Bronchial epithelial cell (primary cell): ENCODE measurements at places on chromosomes 5 and 9. TPM values are rescaled to one million over a fixed set of nuclear protein-coding genes. Genes with fewer than 3 reads are reported as not detected.

DNA sequence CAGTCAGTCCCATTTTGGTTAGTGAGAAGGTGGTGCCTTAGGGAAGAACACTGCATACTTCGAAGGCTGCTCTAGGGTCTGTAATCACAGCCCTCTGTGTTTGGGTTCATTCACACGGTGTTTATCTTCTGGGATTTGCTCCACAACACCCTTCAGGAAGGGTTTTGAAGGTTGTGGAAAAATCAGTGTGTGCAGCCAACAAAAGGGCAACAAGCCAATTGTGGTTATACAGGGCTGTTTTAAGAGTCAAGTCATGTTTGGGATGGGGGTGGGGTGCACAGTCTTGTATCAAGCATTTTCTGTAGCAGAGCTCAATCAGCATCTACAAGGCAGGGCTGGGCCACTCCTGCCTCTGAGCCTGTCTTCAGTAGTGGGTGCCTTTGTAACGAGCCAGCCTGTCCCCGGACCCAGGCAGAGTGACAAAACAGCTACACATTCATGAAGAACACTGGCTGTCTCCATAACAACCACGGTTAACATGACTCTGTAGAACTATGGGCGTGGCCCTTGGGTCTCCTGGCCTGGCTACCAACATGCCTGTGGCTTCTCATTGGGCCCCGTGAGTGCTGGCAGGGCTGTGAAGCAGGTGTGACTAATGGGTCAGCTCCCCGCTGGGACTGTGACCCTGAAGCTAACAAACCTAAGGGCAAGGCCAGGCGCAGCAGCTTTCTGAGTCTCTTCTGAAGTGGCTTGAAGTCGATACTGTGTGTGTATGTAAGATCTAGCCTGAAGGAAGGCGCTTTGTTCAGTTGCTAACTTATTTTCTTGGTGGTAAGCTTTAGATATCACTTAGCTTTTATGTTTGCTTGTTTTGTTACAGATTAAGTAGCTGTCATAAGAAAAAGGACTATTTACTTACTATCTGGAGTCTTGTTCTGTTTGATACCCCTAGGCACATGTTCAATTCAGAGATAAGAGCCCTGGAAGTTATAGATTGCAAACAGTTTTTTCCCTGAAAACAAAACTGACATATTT, 27.9 kb upstream of the GOLM1 start:
- DNase-seq, result peak; percentile 83

- peak; percentile 69 for DNase-seq
These were observed 128.4 kb upstream of the TRPM3 start for GRCh38 chr9:71249729-71250317.

PRRX2 gene
- 0.13 TPM in 1 of 2 replicates, not detected in the other for total RNA-seq

DNA sequence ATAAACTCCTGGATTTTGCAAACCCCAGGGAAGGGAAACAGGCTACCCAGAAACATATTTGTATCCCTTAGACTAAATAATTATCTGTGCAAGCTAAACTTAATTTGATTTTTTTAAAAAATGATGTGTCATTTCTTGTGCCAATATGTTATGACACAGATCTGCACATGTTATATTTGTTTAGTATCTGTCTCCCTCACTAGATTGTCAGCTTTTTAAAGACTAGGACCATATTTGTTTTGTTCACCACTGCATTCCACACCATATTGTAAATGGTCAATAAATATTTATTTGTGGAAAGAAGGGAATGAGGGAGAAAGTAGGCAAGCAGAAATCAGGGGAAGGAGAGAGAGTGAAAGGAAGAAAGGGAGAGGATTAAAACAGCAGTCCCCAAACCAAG, 143.3 kb upstream of the TNPO1 start:
- peak; percentile 7 for DNase-seq

DNA sequence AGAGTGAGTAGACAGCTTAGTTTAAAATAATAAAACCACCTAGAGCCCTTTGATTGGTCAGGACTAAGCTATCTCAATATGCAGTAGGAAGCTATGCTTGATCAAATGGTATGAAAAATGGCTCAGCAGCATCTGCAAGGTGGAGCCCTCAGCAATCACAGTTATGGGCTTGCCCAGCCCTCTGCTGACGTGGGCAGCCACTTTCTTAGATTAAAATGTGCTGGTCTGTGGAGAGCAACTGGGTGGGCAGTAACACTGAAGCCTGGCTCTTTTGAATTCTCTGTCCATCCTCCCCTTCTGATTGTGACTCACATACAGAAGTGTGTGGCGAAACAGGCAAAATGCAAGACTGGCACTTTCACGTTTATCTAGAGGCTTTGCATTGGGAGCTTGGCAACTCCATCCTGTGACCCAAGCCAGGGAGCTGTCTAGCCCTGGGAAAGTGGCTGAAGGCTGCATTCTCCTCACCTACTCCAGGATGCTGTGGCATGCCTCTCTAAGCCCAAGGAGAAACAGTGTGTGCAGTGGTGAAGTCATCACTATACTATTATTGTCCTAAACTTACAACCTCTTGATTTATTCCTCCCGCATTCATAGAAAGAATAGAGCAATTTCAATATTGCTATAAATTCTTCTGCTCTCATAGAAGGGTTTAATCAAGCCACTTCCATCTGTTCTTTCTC, 61.1 kb downstream of the MED10 start:
- DNase-seq, result no peak

HK3 gene
- under 0.01 TPM in 1 of 2 replicates, not detected in the other for total RNA-seq

DNA sequence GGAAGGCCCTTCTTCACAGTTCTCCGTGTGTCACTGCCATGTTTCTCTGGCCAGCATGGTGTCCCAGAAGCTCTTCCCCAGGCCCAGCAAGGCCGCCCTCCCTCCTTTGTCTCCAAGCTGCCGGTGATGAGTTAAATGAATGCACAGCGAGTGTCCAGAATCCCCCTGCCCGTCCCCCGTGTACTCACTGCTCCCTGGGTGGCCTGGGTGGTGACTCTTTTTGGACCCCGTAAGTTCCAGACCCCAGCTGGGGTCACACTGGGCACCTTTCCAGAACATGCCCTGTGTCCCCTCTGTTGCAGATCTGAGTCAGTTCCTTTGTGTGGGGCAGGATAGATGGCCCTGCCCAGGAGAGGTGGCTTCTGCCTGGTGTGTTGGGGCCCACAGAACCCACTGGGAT, 95.0 kb downstream of the MRPL36 start:
- DNase-seq, result no peak

GRCh38 chr5:16229357-16229940, 49.9 kb upstream of the MARCHF11 start:
- no peak for DNase-seq

- no peak for DNase-seq
These were observed 85.9 kb upstream of the FAM120A start for GRCh38 chr9:93365427-93366118.

GRCh38 chr5:164470312-164470711, 964.9 kb downstream of the MAT2B start:
- DNase-seq, result peak; percentile 23

SLCO6A1 gene
- total RNA-seq, result under 0.01 TPM in 1 of 2 replicates, not detected in the other

- no peak for DNase-seq
These were observed 33.6 kb upstream of the SLC36A1 start for GRCh38 chr5:151413800-151414199.
